Activated gamma-delta T cell (primary cell): ENCODE measurements at places on chromosomes 7 and 10.

DNA sequence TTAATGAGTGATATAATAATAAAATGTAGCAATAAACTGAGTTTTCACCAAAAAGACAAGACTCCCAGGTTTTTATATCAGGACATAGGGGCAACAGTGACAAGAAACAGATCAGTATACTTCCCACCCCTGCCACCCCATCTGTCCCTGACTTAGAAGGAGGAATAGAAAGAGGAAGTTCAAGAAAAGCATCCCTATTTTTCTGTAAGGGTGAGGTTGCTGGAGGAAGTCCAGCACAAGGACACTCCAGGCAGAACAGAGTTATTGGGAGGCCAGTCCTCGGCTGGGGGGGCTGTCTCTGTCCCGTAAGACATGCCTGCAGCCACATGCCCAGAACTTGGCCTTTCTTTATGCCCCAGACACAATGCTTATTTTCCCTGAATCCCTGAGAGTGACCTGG is 16.5 kb upstream of the TLX1 start:
- DNase-seq, result no peak

DNA sequence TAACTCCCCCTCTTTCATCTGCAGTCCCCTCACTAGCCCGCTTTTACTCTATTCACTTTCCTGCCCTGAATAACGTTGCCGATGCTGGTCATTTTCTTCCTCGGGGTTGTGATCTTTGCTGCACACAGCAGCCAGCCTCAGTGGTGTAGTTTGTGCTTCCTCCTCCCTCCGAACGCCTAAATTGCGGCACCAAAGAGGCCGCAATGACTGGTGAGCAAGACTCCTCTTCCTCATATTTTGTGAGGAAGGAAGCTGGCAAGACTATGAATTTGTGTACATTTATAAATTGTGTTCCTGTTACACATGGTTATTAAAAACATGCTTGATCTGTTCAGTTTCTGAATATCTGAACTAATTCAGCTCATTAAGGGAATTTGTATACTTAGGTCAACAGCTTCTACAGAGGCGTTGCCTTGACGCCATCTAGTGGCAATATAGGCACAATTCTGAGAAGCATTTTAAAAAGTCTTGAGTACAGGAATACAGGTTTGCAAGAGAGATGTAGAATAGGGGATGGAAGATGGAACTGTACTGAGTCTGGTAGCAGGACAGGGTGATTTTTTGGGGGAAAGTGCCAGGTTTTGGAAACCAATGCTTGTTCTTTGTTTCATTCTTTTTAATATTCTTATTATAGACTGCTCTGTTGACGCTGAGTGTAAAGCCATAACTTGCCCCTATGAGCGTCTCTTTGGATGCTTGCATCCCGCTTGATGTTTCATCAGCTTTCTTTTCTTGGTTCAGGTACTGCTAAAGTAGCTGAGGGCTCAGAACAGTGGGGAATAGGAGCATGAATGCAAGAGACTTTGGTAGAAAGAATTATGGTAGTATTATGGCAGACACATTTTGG is 4.1 kb upstream of the TAS2R5 start:
- DNase-seq, result no peak

- DNase-seq, result no peak
Measured at GRCh38 chr7:144470078-144470477, 66.6 kb upstream of the NOBOX start.

DNA sequence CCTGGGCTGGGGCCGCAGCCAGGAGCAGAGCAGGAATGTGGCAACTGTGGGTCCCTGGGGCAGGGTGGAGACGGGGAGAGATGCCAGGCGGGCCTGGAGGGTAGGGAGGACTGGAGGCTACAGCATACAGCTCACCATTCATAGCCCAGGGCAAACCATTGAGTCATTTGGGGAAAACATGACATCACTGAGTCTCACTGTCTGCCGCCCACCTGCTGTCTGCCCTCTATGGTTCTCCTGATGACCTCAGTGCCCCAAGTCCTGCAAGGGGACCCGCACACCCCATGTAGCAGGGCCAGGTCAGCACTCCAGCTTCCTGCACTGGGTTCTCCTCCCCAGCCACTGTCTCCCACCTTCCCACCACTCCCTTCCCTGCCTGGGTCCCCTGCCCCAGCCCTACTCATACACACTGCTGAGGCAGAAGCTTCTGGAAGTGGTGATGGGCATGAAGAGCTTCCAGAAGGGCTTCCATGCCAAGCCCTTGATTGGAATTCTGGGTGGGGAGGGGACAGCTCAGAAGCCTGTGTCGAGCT is 10.4 kb downstream of the CHST3 start:
- DNase-seq, result no peak

GRCh38 chr7:46940178-46940577 is 641.7 kb downstream of the TNS3 start:
- DNase-seq, result no peak

- no peak for DNase-seq
Measured at GRCh38 chr10:71984809-71985388, 20.7 kb downstream of the CHST3 start.

- peak; percentile 39 for DNase-seq
Measured at GRCh38 chr10:80196270-80196949, 8.9 kb downstream of the ANXA11 start.

DNA sequence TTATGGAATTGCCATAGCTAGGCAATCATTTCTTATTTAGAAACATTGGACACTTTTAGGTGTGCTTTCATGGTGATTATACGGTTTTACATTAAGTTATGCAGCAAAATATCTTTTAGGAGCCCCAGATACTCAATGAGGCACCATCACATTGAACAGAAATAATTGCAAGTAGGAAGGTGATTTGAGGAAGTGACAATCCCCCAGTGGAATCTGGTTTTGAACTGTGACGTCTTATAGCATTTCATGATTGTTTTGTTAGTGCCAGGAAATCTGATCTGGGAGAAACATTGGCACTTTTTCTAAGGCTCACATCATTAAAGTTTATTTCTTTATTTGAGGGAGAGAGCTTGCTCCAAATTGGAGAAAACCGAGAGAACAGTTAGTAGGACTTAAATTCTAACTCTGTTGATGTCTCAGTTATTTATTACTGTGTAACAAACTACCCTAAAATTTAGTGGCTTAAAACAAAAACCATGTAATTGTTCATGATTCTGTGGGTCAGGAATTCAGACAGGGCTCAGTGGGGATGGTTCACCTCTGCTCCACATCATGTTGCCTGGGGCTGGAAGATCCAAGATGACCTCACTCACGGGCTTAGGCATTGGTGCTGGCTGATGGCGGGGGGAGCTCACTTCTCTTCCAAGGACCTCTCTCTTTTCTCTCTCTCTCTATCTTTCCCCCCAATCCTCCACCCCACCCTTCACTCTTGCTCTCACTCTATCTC is 78.2 kb upstream of the STEAP1B start:
- DNase-seq, result no peak

- DNase-seq, result no peak
Measured at GRCh38 chr10:33509231-33509831, 174.9 kb upstream of the NRP1 start.

GRCh38 chr10:12088919-12089318 is 20.2 kb downstream of the DHTKD1 start:
- DNase-seq, result no peak

DNA sequence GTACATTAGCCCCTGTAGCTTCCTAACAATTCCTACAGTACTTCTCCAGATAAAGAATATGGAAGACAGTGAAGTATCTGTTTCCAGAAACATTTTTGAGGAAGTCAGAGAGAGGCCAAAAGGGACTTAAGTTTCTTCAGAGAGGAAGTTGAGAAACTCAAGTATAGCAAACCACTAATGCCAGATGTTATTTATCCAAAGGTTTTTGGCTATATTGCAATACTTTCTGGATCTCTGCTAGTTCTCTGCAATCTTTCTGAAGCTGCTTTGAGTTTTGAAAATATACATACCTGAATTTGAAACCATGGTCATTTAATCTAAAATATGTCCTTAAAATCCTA is 64.7 kb downstream of the BICC1 start:
- no peak for DNase-seq
